ENCODE measurements at places on chromosomes 5 and 9.

DNA sequence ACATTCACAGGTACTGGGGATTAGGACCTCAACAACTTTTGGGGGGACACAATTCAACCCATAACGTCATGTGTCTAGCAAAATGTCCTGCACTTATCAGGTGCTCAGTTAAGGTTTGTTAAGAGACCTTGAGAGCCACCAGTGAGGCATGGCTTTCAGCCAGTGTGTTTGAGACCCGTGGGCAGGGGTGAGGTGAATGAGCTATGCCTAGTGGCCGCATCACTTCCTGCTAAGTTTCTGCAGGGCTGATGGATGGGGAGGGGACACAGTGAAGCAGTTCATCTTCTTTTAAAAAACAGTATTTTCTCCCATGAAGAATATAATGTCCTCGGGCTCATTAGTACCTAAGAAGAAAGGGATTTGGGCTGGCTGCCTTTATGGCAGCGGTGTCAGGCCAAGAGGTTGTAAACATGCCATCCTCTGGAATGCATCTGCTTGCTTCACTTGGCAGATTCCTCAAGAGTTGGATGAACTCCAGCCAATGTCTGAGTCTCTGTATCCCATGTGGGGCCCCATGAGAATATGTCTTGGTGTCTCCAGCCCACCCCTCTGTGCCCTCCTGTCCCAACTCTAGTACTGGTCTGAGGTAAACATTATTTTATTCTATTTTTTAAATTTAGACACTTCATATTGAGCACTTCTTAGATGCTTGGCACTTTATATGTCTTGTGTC is 282.2 kb downstream of the CWC27 start:
- no peak for DNase-seq

- no peak for DNase-seq
Observed at GRCh38 chr5:35188031-35188457, 42.2 kb downstream of the PRLR start.

DNA sequence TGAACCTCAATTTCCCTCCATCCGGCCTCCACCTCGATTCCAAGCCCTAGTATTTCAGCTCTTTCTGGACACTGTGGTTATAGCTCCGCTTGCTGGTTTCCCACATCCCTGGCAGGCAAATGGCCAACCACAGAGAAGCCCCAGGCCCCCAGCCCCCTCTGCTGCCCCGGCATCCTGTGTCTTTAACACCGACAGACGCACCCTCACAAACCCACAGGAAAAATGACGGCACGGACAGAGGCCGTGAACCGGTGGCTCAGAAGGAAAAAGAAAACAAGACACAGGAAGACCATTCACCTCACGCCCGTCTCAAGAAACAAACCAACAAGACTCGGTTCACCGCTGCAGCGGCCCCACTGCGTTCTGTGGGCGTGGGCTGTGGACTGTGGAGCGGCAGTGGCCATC is 1.5 kb upstream of the CLIC3 start:
- no peak for DNase-seq

- DNase-seq, result no peak
Observed at GRCh38 chr5:15700373-15700772, 200.4 kb downstream of the FBXL7 start.

- DNase-seq, result no peak
Observed at GRCh38 chr5:154373326-154373725, 72.5 kb upstream of the SAP30L start.

DNA sequence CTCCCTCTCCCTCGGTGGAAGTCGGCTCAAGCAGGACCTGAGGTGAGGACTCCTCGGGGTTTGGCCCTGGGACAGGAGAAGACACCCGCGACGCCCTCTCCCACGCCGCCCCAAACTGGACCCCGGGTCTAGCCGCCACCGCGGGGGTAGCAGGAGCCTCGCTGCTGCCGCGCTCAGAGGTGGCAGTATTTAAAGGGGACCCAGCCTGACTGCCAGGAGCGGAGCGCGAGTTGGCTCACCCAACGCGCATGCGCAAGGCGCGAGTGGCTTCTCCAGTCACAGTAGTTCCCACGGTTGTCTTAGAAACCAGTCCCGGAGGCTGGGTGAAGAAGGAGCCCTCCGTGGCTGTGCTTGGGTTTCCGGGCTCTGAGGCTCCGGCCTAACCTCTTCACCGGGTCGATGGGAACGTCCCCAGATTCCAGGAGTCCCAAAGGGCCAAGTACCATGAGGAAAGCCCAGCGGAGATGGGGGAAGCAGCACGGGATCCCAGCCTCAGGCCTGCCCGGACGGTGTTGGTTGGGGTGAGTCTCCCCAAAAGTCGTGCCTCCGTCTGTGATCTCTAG is 477.8 kb downstream of the SPATA31A7 start:
- DNase-seq, result no peak

- no peak for DNase-seq
Observed at GRCh38 chr9:105341434-105342146, 97.1 kb downstream of the SLC44A1 start.
